ENCODE measurements at places on chromosomes 13 and 19.

DNA sequence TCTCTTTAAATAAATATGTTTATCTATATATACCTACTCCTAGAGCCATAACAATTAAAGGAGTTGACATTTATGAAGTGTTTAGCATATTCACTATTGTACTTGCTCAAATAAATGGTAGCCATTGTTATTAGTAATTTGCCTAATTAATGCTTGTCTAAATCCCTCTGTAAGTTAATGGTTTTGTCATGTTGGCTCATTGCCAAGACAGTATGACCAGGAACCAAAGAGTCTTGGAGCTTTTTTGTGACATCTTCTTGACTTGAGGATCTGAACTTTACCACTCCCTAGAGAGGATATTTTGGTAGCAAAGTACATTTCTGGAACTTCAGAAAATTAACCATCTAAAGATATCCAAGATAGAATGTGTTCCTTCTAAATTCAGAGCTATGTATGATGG lies 15.5 kb downstream of the FRY start:
- DNase-seq: no peak

DNA sequence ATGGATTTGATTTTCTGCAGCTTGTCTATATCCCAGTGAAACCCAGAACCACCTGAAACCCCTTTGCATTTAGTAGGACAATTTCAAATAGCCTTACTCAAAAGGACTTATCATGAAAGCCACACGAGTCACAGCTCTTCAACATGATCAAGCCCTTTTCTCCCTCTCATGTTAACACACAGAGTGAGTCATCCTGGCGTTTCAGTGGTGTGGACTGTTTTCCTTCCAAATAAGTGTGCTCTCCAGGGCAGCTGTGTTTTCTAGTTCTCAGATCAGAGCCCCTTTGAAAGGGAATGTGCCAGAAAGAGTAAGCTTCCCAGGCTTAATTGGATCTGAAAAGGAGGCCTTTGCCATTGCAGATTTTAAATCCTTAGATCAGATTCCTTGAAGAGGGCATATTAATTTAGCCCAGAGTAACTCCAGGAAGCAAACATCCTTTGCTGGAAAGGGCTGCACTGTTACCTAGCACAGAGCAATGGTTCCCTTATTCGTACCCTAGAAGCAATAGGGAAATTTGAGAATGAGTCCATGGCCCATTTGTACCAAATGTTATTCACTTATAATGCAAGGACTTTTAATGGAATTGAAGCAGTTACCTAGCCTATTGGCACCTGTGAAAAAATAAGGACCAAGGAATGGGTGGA lies 51.3 kb downstream of the ERICH6B start:
- DNase-seq: no peak

DNA sequence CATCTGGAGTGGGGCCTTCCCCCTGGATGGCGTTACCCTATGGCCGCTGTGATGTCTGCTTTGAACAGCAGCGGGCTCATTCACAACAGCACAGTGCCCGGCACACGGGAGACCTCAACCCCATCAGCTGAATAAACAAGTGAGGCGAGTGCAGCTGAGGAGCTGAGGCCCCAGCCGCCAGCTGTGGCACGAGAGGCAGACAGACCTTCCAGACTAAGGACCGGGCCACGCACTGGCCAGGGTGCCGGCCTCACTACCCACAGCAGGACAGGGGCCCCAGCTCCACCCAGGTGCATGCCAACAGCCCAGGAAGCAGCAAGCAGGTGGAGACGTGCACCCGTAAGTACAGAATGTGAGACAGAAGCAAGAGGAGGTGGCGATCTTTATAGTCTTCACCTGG lies 39.6 kb downstream of the STK24 start:
- DNase-seq: no peak

DNA sequence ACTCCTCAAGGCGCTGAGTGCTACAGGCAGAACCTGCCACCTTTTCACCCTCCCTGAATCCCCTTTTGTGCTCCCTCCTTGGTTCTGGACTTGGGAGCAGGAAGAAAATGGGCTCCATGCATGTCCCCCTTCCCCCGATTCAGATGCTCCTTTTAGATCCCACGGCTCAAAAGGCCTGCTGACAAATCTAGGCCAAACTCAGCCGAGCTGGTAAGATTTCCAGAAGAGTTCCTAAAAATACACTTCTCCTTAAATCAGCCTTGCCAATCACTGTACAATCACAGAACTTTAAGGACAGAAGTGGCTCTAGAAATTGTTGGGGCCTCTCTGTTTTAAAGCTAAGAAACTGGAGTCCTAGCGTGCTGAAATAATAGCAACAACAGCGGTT lies 37.3 kb downstream of the MBNL2 start:
- no peak for DNase-seq

- no peak for DNase-seq
Observed at GRCh38 chr13:30739761-30740642, 4.7 kb downstream of the ALOX5AP start.

DNA sequence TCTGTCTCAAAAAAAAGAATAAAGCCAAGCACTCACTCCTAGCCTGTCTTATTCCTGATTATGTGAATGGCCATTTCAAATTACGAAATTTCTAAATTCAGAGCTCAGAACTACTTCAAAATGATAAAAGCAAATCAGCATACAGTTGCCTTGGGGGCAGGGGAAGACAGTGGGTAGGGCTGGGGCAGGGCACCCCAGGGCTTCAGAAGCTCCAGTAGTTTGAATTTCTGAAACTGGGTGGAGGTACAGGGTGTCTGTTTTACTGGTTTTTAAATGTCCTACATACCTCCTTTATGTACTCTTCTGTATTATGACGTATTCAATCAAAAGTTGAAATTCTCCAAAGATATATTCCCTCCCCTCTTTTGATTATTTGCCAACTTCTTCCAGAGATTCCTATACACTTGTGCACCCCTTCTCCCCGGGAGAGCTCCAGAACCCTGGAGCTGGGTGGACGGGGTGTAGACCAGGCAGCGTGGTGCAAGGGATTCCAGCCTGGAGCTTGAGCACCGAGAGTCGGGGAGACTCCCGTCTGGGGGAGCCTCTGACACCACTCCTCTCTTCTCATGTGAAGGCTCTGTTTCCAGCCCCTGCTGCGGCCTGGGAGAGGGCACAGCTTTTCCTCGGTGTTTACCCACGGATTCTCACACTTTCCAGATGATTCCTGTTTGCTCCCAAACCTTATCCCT lies 84.7 kb upstream of the GPR183 start:
- no peak for DNase-seq

- peak; percentile 0 for DNase-seq
Observed at GRCh38 chr13:104011505-104012241, 945.5 kb upstream of the SLC10A2 start.

All from H7 (cell line).